NCI-H510A (cell line): ENCODE measurements at places on chromosomes 6 and 20.

GRCh38 chr6:83974409-83975050 is 59.0 kb upstream of the MRAP2 start:
- DNase-seq, result no peak

GRCh38 chr6:41651962-41652657 is 13.8 kb downstream of the MDFI start:
- DNase-seq, result no peak

- no peak for DNase-seq
Observed at GRCh38 chr6:39602601-39603519, 122.3 kb downstream of the KIF6 start.

DNA sequence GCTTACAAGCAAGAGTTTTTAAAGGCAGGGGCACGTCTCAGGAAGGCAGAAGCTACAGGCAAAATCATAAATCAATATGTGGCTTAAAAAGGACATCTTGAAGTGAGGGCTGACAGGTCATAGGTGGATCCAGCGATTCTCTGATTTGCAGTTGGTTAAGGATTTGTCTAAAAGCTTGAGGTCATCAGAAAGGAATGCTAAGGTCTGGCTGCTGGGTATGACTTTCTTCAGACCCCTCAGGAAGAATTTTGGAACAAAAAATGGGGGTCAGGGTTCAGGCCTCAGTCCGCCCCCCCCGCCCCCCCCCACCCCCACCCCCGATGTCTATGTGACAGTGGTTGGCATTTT is 261.9 kb downstream of the CDH4 start:
- no peak for DNase-seq

GRCh38 chr20:54199721-54200176 is 8.1 kb upstream of the PFDN4 start:
- DNase-seq, result no peak
